NCI-H446 (cell line): ENCODE measurements at places on chromosomes 7 and 10.

- no peak for DNase-seq
These were observed 172.1 kb downstream of the CYP26A1 start for GRCh38 chr10:93245779-93246178.

DNA sequence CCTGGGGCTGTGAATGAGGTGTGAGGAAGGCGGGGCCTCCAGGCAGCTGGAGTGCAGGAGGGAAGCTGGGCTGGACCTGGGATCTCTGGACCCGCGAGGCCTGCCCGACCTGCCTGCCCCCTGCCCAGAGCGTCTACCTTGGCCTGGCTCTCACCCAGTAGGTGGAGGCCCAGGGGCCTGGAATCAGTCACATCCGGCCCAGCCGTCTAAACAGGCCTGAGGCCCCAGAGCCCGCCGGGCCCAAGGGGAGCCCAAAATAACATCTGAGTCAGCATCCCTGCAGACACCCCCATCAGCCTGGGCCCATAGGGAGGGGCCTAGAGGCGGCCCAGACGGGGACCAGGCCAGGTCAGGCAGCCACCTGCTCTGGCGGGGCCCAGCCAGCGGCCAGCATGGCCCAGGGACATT, 15.1 kb upstream of the ELN start:
- DNase-seq, result no peak

GRCh38 chr7:90777041-90777440, 180.9 kb downstream of the CDK14 start:
- DNase-seq, result no peak

- no peak for DNase-seq
These were observed 60.7 kb upstream of the ZNF746 start for GRCh38 chr7:149558149-149558861.

- DNase-seq, result no peak
These were observed 40.5 kb downstream of the RCC1L start for GRCh38 chr7:75033064-75033463.
